NCI-H2081 treated with DMSO at 0.1 percent for 48 hours (cell line): ENCODE measurements at places on chromosomes 3 and 15.

- DNase-seq = no peak
Measured at GRCh38 chr15:100734586-100734985, 132.2 kb downstream of the ASB7 start.

DNA sequence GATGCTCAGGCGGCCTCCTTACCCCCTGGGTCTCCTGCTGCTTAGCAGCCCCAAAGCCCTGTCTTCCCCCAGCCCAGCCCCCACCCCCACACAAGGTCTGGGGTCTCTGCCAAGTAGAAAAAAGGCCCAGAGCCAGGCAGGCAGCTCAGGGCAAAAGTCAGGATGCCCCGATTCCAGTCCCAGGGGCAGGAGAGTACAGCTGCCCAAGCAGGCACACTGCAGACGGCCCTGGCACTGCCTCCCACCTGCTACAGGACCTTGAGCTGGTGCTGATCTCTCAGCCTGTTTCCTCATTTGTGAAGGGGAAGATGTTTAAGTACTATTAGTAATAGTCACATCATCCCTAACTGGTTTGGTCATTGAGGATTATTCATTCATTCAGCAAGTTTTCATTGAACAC, 12.6 kb downstream of the TMEM43 start:
- no peak for DNase-seq

- DNase-seq = no peak
Measured at GRCh38 chr3:143166376-143166775, 46.8 kb downstream of the CHST2 start.

DNA sequence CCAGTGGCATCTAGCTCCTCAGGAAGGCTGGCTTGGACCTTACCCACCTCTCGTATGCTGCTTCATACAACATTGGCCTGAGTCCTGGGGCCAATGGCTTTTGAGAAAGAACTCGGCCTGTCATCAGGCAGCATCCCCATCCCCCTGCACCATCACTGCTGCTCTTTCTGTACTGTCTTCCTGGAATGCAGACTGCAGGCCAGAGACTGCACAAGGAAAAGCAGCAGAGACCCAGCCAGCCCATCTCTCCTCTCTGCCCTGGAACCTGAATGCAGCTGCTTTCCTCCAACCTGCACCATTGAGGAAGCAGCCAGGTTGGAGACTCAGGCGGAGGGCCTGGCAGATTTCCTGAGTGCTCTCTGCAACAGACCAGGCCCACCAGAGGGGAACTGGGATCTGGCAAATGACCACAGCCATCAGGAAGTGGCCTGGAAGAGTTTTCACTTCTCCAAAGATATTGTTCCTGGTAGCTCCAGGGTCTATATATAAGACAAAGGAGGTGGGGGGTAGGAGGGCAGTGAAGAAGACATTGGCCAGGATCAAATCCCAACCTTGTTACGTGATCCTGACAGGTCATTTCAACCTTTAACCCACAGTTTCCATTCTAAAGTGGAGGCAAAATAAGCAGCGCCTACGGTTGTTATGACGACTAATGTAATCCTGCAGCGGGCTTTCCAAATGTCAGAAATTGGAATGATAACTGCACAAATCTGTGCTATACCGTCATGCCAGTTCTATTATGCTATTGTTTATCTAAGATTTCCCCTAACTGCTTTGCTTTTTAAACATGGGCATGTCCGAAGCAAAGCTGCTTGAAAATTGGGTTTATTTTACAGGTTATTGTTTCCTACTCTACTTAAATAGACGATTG, 24.4 kb upstream of the RAB7A start:
- no peak for DNase-seq

- no peak for DNase-seq
Measured at GRCh38 chr15:76270876-76271275, 40.4 kb downstream of the ETFA start.

- DNase-seq = no peak
Measured at GRCh38 chr3:193843474-193844301, 250.7 kb downstream of the OPA1 start.

DNA sequence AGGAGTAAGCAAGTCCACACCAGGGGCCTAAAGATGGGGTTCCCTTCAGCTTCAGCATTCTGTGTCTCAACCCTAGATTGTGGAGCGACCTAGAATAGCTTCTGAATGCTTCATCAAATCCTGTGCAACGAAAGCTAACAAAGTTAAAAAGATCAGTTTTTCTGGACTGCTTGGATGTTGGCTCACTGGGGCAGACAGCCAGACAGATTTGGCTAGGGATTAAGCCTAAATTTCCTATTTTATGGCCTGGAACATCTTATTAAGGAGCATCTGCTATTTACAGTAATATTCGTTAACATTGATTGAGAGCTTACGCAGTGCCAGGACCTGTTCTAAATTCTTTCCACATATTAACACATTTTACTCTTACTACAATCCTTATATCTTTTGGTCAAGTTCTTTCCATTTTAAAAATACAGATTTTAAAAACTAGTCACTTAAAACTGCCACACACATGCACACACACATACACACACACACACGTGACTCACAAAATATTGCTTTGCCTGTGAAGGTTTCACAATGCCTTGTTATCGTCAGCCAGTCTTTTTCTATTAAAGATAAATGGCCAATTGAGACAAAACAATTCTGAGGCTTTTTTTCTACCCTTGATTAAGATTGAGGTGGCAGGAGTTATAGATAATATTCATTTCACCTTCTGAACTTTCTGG, 173.3 kb upstream of the SNTN start:
- no peak for DNase-seq

DNA sequence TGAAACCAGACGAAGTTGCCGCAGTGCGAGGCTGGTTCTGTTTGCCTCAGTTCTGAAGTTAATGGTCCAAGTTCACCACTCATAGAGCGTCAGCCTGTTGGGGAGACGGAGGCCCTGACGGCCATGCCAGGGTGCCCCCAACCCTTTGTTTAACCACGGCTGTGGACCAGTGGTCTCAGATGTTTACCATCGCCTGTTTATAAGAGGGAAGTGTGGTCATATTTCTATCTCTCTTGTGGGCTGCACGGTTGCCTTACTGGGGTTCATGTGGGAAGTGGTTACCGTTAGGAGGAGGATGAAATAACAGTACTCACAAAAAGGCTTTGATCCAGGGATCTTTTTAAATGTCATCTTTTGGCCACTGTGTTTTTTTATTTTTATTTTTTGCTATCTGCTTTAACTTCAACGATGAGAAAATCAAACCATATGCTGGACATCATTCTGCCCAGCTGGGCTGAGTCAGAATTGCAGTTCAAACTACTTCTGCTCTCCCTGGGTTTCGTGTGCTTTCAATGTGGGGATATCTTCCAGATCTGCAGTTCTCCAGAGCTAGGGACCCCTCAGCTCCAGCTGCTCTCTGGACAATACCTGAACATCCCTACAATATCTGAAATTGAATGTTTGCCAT, 17.8 kb downstream of the SMAD3 start:
- no peak for DNase-seq

DNA sequence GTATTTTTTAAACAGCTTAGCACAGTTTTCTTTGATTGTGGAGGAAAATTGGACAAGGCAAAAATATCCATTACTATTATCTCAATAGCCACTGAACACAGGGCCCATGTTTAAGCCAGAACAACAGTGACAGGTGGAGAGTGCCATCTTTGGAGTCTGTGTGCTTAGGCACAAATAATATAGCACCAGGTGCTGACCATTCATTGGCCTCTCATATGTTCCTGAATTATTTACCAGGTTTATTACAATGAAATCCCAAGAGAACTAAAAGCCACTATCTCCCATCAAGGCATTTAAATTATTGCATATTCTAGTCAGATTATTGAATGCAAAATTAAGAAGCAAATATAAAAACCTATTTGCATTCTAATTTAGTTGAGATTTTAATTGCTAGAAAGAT, 39.6 kb downstream of the GPR156 start:
- no peak for DNase-seq

- no peak for DNase-seq
Measured at GRCh38 chr15:76161153-76162035, 101.6 kb downstream of the TMEM266 start.

DNA sequence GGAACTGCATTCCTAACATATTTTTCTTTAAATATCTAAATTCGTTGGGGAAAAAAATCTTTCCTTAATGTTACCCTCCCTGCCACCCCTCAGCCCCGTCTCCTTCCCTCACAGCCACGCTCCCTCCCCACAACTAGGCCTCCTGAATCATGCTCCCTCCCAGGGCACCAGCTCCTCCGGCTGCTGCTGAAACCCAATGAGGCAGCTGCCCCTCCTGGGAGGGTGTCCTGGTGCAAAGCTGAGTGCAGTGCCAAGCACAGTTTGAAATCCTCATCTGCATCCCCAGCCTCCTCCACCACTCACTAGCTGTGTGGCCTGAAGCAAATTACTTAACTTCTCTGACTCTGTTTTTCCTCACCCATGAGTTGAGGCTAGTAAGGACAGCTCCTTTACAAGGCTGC, 2.7 kb upstream of the NR2E3 start:
- no peak for DNase-seq

GRCh38 chr3:45865563-45865962, 20.8 kb upstream of the CCR9 start:
- DNase-seq = no peak

- no peak for DNase-seq
Measured at GRCh38 chr3:156716105-156716862, 41.9 kb downstream of the TIPARP start.

DNA sequence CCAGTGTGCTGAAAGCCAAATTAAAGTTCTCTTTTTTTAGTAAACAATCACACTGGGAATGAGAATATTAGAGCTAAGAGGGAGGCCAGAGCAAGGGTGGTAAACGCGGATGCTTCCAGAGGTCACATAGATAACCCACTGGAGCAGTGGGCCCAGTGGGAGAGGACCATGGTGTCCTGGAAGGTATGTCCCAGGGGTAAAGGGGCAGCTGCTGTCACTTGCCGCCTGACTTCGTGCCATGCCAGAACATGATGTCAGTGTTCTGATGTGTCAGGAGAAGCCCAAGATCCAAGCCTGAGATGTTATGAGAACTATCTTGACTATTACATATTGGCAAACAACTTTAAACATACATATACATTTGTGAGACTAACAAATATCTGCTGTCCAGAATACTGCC, 211.9 kb upstream of the IL12A start:
- DNase-seq = no peak

DNA sequence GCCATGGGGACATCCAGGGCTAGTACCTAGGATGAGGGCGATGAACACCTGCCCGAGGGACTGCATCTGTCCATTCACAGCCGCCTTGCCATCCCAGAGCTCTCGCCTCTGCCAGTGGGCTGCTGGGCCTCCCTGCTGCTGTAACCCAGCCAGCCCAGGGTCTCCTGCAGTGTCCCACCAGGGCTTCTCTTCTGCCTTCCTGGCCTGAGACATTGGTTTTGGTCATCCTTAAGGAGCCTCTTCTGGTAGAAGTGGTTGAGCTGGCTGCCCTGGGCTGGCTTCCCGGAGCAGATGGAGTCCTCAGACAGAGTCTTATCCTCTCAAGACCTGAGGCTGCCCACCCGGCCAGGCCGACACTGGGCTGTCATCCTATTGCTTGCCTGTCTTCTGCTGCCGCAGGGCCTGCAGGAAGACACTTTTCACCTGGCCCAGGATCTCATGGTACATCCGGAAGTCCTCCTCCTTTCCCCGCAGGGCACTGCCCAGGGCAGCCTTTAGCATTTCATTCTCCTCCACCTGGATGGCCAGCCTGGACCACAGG, 6.1 kb upstream of the HHATL start:
- DNase-seq = no peak

DNA sequence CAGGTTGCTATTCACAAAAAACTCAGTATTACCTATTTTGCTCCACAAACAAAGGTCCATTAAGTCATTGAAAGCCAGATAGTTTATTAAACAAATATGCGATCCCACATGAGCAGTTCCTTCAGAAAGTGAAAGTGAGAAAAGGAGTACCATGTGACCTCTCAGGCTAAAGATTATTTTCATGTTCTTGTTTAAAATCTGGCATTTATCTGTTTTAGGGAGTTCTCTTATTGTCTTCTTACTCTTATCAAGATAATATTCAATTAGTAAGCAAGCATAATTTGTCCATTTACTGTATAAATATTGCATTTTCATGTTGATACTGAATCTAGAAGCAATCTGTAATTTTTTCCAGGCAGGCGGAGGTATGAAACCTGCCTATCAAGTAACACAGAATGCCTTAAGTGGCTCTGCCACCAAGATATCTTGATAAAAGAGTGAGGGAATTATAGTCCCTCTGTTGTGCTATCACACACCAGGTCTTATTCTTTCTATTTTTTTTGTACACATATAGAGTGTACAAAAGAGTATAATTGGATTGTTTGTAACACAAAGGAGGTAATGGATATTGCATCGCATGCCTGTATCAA, 20.1 kb upstream of the PLSCR5 start:
- DNase-seq = no peak

GRCh38 chr3:8640223-8640622, 4.4 kb downstream of the SSUH2 start:
- DNase-seq = no peak

DNA sequence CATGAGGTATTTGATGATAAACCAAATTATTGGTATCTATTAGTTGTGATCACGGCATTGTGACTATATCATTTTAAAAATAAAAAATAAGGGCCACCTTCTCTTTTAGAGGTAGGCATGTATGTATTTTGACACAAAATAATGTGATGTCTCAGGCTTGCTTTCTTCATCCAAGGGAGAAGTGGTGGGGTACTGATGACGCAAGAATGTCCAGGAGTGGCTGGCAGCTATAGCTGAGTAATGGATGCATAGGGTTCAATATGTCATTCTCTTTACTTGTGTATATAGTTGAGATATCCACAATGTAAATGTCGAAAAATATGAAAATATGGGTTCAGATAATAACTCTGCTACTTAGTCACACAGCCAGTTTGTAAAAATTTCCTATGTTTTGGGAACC, 46.8 kb upstream of the NSMCE3 start:
- no peak for DNase-seq
